Activated effector memory CD4-positive, alpha-beta T cell treated with anti-CD3 and anti-CD28 coated beads, Interleukin-2, amount 50 U/mL, for 16 hours (primary cell): ENCODE measurements at places on chromosomes 5 and 9.
A peak's percentile ranks its signal among the peaks of the same experiment; 100 is the strongest.

GRCh38 chr9:14030375-14031059, 283.4 kb downstream of the NFIB start:
- DNase-seq, result no peak

DNA sequence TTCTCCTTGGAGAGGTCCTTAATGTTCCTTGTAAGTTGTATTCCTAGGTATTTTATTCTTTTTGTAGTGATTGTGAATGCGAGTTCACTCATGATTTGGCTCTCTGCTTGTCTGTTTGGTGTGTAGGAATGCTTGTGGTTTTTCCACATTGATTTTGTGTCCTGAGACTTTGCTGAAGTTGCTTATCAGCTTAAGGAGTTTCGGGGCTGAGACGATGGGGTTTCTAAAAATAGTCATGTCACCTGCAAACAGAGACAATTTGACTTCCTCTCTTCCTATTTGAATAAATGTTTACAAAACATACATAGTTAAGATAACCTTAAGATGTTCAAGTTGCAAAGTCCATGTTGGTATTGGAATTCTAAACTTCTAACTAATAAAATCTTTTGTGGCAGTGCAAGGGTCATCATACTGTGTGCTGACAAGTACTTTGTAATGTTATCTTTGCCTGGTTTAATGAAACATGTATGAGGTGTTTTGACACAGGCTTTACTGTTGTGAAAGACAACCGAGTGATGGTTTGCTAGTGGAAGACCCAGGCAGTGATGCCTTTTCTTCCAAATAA, 286.2 kb downstream of the MRPS30 start:
- no peak for DNase-seq

DNA sequence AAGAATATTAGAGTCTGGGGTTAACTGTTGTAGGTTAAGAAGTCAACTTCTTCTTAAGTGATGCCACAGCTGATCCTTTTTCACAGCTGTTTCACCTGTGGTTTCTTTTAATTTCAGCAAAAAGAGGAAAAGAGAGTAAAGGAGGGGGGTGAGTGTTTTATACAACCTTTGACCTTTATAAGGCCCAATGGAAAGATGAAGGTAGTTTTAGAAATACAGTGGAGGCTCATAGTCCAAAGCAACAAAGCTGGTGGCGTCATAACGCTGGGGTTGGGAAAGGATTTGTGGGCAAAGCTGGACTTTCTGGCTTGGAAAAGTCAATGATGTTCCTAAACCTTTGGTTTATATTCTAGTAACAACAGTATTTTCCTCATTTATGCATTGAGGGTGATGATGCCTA, 49.5 kb downstream of the RCL1 start:
- DNase-seq, result no peak

GRCh38 chr9:114288193-114289091, 34.5 kb upstream of the ORM1 start:
- DNase-seq, result peak; percentile 41

DNA sequence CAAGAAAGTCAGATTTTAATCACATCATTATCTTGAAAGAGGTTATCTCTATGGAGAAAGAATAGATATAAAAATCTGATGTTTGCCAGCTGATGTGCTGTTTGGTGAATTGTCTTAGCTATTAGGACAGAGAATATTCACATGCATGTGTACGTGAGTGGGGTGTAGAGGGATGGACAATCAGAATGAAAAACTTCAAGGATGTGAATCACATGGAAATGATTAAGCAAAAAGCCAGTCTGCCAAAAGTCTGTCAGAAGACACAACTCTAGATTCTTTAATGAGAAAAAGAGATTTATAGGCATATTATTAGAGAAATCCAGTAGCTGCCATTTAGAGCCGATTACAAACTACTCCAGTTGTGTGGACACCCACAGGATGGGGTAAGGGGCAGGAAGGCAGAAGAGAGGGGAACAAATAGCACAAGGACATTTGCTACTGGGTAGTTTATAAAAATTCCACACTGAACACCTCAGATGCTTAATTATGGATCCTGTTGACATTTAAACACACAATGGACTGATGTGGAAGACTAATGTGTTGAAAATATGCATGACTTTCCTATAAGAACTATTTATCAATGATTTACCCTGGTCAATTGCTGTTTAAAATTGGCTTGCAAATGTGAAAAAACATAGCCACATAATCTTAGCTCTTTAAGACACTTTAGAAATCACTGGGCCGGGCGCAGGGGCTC, 127.4 kb downstream of the PTTG1 start:
- DNase-seq, result no peak

GRCh38 chr5:76809141-76809540, 9.7 kb upstream of the F2RL1 start:
- no peak for DNase-seq

GRCh38 chr5:76504901-76505564, 101.9 kb downstream of the IQGAP2 start:
- no peak for DNase-seq

- DNase-seq, result no peak
These were observed 24.9 kb downstream of the PITX1 start for GRCh38 chr5:135008981-135009735.

DNA sequence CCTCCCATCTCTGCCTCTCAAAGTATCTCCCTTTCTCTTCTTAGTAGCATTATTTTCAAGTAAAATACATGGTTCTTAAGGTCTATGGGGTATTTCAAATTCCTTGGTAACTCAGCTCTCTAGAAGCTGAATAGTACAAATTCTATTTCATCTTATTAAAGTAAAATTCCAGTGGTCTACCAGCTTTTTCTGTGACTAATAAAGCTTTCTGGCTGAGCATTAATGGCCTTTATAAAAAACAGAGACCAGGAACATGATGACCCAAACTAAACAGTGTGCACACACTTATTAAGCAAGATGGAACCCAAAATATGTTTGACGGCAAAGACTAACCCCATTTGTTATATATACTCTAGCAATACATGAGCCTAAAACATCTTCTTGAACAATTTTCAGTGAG, 142.6 kb downstream of the OR2K2 start:
- no peak for DNase-seq

- DNase-seq, result no peak
These were observed 4.5 kb downstream of the CMYA5 start for GRCh38 chr5:79694183-79694582.

DNA sequence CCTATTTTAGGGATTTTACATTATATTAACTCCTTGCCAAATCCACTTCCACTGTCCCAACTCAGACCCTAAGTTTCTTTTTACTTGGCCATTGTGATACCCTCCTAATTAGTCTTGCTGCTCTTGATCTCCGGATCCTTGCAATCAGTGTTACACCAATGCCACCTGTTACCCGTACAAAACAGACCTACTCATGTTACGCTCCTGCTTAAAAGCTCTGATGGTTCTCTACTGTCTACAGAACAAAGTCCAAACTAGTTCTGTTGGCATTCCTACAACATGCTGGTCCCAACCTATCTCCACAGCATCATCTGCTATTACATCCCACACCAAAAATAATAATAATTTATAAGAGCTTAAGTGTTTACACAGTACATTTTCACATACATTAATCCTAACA, 9.8 kb downstream of the ECPAS start:
- DNase-seq, result no peak

GRCh38 chr5:179122411-179123108, 62.4 kb downstream of the ZNF354C start:
- peak; percentile 48 for DNase-seq

- DNase-seq, result no peak
These were observed 52.1 kb upstream of the RGMB start for GRCh38 chr5:98721231-98721928.

DNA sequence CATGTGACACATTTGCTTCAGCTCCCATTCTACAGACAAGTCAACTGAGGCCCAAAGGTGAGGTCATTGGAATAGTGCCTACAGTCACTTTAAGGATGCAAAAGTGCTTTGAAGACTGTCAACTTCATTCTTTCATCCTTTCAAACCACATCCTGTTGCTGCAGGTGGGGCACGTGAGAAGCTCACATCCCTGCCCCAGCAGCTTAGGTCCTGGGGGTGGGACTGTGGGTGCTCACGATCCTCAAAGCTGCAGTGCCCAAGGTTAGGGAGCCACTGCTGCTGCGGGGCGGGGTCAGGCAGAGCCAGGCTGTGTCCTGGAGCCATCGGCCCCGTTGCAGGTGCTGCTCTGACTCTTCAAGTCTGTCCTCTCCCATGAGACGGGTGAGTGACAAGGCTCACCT, 57.9 kb upstream of the IER5L start:
- peak; percentile 83 for DNase-seq

GRCh38 chr9:5569409-5569808, 59.1 kb downstream of the PDCD1LG2 start:
- no peak for DNase-seq

DNA sequence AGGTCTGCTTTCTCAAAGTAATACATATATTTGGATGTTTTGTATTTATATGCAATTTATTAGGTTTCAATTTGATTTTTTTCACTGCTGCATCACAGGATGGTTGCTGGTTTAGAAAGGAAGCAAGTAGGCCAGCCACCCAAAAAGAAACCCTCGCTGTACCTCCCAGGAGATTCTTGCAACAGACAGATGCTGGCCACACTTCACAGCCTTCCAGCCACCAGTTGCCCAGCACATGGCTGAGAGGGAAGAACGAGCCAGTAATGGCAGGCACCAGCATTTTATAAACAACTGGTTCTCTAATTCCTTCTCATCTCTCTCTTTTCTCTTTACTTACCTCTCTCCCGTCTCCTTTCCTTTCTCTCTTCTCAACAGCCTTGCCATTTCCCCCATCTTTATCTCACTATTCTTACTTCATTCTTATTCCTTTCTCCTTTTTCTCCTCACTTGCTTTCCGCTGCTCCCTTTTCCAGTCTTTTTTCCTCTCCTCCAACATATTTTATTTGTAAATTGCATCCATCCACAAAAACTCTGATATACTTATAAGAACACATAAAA, 38.9 kb downstream of the EFNA5 start:
- DNase-seq, result no peak

- DNase-seq, result no peak
These were observed 9.6 kb upstream of the NME5 start for GRCh38 chr5:138148811-138149210.

- DNase-seq, result no peak
These were observed 51.3 kb downstream of the NKD2 start for GRCh38 chr5:1059884-1060263.

GRCh38 chr9:115633104-115633503, 515.1 kb upstream of the TNC start:
- DNase-seq, result no peak

DNA sequence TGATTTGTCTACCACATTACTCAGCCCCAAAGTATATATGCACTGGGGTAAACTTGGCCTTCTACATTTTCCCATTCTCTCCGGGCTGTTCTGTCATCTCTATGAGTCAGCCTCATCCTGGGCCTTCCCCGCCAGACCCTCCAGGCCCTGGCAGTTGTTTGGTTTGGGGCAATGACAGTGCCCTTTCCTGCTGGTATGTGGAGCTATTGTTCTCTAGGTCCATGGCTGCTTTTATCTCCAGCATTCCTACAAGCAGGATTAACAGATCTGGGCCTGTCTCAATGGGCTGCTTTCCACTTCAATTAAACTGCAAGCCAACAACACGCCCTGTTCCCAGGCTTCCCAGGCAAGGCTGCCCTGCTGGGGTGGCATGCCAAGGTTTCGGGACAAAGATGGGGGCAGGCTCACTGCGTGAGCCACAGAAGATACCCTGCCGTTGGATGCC, 136.4 kb downstream of the SLIT3 start:
- no peak for DNase-seq

GRCh38 chr5:31702712-31703111, 63.8 kb downstream of the PDZD2 start:
- DNase-seq, result no peak

DNA sequence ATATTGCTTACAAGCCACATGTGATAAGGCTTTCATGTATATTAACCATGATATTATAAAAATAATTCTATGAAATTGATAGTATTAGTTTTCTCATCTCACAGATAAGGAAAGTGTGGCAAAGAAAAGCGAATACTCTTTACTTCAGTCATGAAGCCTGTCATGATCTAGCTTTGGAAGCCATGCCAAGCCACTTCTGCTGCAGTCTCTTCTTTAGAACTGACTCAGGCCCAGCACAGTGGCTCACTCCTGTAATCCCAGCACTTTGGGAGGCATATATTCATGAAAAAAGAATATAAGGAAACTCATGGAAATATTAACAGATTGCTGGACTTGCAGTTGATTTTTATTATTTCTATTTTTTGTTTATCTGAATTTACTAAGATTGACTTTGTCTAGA, 42.9 kb upstream of the PJA2 start:
- DNase-seq, result no peak

- DNase-seq, result no peak
These were observed 334.5 kb upstream of the IRX4 start for GRCh38 chr5:2217219-2217618.

DNA sequence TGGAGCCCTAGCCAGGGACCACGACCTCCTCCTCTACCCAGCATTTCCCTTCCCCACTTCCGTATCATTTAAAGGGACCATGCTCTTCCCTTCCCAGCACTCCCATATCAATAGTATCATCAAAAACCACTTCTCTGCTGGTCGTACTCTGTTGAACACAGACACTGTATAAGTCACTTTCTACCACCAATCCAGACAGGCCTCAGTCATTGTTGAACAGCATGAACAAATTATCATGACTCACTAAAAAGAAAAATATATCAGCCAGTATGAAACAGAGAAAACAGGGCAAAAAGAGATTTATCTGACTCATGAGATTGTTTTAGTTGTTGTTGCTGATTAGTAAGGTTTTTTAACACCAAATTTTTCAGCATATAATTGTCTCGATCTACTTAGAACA, 89.8 kb downstream of the CDKN2A start:
- no peak for DNase-seq

GRCh38 chr9:5642170-5642569, 13.3 kb downstream of the RIC1 start:
- no peak for DNase-seq

DNA sequence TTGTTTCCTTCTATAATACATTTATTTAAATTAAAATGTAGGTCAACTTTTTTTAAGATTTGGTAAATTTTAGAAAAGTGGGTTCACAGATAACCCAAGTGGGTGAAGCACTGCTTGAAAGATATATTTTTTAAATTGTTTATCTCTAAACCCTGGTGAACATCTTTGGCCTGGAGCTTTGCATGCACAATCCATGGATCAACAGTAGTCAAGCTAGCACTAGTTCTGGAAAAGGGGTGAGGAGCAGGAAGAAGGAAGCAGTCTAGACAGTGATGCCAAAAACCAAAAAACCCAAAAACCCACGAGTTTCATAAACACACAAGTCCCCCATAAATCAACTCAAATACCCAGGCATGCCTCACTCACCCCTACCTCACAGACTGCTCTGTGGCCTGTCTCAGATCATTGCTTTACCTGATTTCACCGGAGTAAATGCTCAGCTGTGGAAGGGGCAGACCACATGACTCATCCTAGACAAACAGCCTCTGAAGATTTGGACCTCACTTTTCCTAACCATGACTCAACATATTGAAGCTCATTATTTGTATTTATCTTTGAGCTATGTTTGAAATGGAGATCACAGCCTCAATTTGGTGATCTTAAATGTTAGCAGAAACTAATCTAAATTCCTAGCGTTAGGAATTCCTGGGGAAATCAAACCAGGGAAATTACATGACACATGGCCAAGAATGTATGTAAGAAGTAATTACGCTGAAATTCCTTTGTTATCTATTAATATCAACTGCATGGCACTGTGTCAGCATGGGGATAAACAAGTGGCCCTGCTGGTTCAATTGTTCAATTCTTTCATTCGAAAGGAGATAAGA, 149.6 kb downstream of the ZNF608 start:
- no peak for DNase-seq
